ENCODE measurements at places on chromosomes 2 and 18. TPM values are rescaled to one million over a fixed set of nuclear protein-coding genes. Genes with fewer than 3 reads are reported as not detected.
A peak's percentile ranks its signal among the peaks of the same experiment; 100 is the strongest.

The CFC1 gene
- not detected for total RNA-seq

The GCFC2 gene
- 43.0 TPM for total RNA-seq

The FSIP2 gene
- not detected for total RNA-seq

The FKBP1B gene
- total RNA-seq, result 5.2 TPM

DNA sequence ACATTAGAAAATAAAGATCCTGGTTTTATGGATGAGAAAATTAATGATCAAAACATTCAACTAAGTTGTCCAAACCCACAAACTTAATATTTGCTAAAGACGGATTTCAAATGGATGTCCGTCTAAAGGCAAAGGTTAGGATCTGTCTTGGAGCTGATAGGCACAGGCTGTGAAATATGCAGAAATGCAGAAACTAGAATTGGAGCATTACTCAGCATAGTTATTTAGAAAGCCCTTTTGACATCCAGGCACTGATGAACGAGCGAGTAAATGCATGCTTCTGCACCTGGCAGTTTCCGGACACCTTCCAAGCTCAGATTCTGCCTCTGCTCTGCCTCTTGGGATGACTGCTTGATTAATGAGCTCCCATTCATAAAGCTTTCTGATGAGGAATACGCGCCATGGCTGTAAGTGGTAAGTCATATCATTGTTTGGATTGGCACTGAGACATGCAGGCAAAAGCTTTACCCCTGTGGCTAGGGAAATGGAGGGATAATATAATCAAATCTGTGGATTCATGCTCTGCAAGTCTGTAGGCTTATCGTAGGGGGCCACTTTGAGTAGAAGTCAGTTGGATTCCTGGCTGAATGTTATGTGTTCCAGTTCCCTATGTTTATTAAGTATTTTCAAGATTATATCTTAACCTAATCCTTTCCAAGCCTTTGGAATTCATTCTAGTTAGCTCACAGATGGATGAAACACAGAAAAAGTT is 2176.3 kb upstream of the CELF4 start:
- DNase-seq, result peak; percentile 27

DNA sequence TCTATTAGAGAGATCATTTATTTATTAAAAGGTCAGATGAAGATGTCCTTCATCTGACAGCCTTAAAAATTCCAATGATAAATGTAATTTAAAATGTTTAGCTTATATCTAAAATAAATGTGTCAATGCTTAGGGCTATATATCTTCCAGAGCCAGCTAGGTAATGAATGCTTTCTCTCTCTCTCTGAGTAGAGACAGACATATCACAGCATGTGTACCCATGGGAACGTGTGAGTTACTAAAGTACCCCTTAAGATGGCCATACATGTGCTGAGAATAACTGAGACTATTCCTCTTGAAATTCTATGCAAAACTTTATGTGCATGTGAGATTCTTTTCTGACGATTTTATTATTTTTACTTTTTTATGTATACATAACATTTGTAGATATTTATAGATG is 420.9 kb upstream of the ST6GAL2 start:
- no peak for DNase-seq

Measured in A172 (cell line).